Left lobe of liver (tissue), 2 donors: ENCODE measurements at places on chromosomes 5 and 9. TPM values are rescaled to one million over a fixed set of nuclear protein-coding genes. Genes with fewer than 3 reads are reported as not detected.

The ACTBL2 gene
- not detected for total RNA-seq

DNA sequence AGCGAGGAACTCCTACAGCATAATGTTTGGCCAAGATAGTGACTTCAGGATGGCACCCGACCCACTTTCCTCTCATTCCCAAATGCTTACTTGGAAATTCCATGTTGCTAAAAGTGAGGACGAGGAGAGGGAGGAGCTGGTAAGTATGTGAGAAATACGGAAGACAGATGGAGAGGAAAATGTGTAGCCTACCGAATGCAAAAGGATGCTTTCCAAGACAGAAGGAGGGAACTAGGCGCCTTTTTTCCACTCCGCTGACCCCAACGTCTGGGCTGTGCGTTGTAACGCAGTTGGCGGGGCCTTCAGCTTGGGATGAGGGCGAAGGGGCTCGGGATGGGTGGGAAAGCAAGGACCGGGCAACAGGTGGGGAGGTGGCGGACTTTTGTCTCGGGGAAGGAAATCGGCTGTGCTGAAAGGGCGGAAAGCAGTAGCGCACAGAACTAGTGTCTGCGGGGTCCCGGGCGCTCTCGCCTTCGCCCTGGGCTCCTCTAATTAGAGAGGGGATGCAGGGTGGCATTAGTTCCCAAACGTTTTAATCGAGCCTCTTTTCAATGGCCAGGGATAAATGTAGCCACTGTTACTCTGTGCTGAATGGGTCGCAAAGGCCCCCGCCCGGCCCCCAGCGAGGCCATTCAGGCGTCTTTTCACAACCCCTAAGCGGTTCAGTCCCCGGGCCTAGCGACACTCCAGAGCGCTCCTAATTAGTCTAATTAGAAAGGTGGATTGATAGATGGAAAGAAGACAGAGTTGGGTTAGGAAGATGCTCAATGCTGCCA lies 12.6 kb downstream of the FOXD1 start:
- no peak for DNase-seq

DNA sequence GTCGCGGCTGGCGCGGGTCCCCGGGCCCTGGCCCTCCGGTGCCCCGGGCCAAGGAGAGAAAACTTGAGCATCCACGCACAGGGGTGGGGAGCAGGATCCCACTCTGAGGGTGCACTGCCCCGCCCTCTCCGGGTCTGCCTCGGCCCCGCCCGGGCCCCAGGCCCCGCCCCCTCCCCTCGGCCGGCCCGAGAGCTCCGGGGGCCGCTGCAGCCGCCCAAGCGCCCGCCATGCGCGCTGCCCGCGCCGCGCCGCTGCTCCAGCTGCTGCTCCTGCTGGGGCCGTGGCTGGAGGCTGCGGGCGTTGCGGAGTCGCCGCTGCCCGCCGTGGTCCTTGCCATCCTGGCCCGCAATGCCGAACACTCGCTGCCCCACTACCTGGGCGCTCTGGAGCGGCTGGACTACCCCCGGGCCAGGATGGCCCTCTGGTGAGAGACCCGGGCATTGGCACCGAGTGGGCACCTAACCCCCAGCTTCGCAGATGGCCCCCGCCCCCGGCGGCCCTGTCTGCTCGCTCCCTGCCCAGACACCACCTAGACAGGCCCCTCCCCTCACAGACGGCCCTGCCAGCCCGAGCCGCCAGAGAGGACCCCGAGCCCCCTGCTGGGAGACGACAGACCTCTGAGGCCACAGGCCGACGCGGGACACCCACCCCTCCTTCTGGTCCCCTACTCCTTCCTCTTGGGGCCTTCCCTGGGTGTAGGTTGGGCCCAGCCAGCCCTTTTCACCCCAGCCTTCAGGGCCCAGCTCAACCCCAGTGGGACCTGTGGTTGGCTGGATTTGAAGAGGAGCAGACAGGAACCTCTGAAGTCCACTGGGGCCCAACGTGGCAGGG lies at the start of gene CERCAM:
TSS of gene CERCAM (plus strand) at position 207 of the 831 bp plus-strand sequence. CDS start at position 228, 21 bp downstream.
- DNase-seq, result peak; percentile 55

GRCh38 chr9:34289159-34289558 lies 39.9 kb downstream of the KIF24 start:
- DNase-seq, result no peak

The HTR1A gene
- not detected for total RNA-seq

GRCh38 chr5:178625679-178626483 lies 969 bp downstream of the CLK4 start:
- DNase-seq, result no peak

The NMUR2 gene
- not detected for total RNA-seq
